Jurkat, Clone E6-1 (cell line): ENCODE measurements at places on chromosomes 5 and 9.

GRCh38 chr9:122821278-122821943, 7.0 kb downstream of the PDCL start:
- no peak for DNase-seq

- DNase-seq, result no peak
Observed at GRCh38 chr9:93096131-93096802, at the start of gene CARD19. Gene CARD19, plus strand, starts transcription at chr9:93096217. Its CDS starts 129 bp downstream, at chr9:93096346.

DNA sequence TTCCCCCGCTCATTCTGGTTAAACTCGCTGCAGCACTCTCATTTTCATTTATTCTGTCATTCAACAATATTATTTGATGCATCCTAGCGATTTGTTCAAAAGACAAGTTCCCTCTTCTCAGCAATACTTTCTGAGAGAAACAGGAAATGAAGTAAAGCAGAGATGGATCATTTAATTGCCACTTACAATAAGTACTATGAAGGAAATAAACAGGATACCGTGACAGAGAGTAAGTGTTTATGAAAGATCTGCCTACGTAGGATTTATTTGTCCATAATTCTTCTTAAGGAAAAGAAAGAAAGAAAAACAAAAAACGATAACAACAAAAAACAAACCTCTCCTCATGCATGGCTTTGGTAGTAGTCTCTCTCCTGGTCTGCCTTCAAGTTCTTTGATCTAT, 406.8 kb upstream of the ZNF608 start:
- DNase-seq, result no peak

- DNase-seq, result no peak
Observed at GRCh38 chr5:157732130-157732514, 902 bp downstream of the THG1L start.

DNA sequence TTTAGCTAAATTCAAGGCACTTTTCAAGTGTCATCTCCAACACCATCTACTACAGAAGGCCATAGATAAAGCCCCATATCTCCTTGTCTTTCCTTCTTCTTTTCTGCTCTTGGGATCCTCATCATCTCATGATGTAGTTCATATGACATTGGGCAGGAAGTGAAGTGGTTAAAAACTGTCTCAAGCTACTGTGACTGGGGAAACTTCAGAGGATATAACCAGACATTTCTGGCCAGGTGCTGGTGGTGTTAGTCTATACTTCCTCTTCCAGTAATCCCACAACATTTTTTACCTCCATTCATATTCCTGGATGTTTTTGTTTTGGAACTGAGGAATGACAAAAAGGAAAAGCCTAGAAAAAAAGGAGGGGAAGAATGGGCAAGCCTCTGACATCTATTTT, 188.7 kb downstream of the LURAP1L start:
- DNase-seq, result no peak

DNA sequence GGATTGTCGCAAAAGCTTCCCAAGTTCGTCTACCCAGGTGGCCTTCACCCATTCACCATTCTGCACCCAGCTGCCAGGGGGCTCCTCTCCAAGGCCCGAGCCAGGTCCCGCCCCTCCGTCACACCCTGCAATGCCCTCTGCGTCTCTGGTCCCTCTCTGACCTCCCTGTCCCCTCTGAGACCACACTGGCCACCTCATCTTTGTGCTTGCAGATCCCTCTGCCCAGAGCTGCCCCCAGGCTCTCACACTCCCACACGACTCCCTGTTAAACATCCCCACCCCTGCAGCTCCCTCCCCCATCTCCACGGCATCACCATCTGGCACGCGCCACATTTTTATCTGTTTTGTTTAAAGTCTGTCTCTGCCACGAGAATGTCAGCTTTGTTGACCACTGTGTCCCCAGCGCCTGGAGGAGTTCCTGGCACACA, 243.6 kb downstream of the PBX3 start:
- DNase-seq, result no peak

GRCh38 chr5:55904152-55904551, 53.0 kb downstream of the IL31RA start:
- no peak for DNase-seq

GRCh38 chr9:15176836-15177235, 130.2 kb downstream of the TTC39B start:
- DNase-seq, result no peak

DNA sequence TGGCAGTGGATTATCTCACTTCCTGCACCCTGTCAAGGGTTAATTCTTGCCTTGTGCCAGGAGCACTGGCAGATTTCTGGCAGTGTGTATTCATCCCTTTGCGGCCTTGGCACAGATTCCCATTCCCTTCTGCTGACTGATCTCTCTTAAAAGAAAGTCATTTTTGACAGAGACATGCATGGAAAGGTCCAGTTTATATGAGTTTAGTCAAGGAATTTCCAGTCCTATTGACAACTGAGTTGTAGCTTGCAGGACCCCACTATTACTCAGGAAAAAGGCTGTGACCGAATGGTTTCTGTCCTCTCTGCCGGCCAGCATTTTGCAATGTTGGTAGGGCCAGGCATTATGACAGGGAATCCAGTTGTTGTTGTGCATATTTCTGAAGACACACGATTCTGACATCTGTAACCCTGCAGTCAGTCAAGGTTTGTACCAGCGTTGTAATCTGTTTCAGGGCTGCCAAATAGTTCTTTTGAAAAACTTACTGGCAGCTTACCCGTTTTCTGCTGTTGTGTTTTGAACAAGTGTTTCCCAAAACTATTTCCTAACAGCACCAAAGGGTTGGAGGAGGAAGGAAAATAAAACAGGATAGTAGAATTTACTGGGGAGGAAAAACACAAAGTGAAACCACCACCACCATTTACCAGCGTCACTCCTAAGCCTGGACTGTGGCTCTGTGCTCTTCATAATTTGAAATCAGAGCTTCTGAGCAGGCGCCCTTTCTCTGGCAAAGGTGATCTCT, 243.4 kb upstream of the KLF4 start:
- no peak for DNase-seq

GRCh38 chr5:28216939-28217360, 1178.6 kb upstream of the CDH9 start:
- DNase-seq, result peak; percentile 73

GRCh38 chr5:1314564-1314982, 19.7 kb upstream of the TERT start:
- DNase-seq, result no peak

DNA sequence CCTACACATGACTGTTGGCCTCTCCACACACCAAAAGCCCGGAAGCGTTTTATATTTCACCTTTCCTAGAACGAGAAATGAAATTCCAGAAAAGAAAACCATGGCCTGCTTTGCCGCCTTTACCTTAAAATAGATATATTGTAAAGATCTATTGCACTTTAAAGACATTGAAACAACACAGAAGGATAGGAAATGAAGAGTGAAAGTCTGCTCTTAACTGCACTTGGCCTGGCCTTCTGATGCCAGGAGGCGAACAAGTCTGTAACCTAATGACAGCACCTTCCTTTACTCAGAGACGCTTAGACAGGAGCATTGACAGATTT, 6.7 kb downstream of the PRDM6 start:
- DNase-seq, result no peak

DNA sequence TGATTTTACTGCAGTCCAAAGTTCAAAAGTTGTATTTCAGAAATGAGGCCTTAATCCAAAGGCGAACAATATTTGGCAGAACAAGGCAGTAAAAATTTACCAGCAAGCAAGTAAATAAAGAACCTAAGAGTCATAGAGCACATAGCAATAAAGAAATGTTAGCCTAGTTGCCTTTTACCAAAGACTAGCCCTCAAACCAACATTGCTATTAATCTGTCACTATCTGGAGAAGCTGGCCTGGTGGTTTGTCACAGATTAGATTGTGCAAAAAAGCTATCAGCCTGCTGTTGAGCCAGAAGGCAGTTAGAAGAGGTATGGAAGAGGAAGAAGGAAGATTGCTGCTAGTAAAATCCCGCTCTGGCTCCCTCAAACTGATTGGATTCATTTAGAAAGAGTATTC, 304.7 kb upstream of the KLF4 start:
- no peak for DNase-seq

DNA sequence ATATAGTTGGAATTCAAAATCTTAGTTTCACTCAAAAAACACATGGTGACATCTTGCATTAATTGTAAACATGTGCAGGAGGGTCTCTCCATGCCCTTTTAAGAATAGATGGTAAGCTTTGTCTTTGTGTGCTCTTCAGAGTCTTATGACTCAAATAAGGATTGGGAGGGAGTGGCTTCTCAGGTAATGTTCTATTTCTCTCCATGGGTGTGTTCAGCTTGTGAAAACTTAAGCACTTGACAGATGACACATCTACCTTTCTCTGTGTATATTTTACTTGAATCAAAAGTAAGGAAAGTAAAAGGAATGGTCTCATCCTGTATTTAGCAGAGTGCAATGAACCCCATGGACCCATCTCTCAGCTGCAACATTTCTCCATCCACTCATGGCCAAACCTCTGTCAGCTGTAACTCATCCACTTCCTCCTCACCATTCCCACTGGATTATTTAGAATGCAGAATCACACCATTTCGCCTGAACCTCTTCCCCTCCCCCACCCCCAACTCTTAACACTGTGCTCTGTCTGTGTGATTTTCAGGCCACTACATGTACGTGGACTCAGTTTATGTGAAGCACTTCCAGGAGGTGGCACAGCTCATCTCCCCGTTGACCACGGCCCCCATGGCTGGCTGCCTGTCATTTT, 82.1 kb downstream of the MAMDC2 start:
- no peak for DNase-seq

GRCh38 chr5:95241635-95242034, 43.3 kb downstream of the MCTP1 start:
- DNase-seq, result no peak

DNA sequence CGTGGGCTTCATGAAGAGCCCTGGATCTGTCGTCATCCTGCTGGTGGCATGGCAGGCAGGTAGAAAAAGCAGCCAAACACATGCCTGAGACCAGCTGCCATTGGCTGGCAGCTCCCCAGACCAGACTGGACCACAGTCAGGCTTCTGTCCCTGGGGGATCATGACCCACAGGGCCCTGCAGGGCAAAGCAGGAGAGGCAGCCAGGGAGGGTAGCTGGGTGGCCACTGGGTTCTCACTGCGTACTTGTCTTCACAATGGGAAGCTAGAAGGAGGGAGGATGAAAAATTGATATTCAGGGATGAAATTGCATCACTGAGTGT, 67.8 kb upstream of the GARNL3 start:
- DNase-seq, result no peak

GRCh38 chr5:50751064-50751657, 84.7 kb downstream of the PARP8 start:
- peak; percentile 74 for DNase-seq

- no peak for DNase-seq
Observed at GRCh38 chr5:42751044-42751443, 5.6 kb upstream of the CCDC152 start.

- DNase-seq, result no peak
Observed at GRCh38 chr5:73960426-73960825, 334.4 kb downstream of the ARHGEF28 start.

DNA sequence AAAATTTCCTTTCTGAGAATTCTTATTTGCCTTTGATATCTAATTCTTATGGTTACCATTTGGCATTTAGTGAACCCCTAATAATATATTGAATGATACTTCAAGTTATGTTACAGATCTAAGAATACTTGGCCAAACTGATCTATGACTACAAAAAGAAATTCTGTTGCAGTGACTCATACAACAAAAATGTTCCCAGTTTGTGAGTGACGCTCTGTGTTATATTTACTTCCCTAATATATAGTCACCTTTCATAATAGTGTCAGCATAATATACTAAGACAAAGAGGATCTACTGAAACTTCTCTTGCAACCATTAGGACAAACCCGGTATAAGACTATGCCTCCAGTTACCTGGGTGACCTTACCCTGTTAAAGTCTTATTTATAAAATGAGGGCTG, 216.9 kb upstream of the TLX3 start:
- DNase-seq, result no peak

- no peak for DNase-seq
Observed at GRCh38 chr9:91465420-91465819, 41.8 kb upstream of the NFIL3 start.

DNA sequence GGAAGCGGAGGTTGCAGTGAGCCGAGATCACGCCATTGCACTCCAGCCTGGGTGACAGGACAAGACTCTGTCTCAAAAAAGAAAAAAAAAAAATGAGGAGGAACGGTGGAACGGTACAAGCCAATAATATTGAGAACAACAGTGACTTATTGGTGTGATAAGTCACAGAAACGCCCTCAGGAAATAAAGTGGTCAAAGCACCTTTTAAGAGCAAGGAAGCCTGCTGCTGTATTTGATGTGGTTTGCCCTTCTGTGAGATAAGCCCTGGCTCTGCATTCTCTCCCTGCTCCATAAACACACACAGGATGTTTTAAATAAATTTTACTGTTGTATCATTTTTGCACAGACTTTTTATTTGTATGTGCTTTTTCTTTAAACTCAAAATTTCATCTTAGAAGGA, 269.9 kb upstream of the MSX2 start:
- peak; percentile 98 for DNase-seq

DNA sequence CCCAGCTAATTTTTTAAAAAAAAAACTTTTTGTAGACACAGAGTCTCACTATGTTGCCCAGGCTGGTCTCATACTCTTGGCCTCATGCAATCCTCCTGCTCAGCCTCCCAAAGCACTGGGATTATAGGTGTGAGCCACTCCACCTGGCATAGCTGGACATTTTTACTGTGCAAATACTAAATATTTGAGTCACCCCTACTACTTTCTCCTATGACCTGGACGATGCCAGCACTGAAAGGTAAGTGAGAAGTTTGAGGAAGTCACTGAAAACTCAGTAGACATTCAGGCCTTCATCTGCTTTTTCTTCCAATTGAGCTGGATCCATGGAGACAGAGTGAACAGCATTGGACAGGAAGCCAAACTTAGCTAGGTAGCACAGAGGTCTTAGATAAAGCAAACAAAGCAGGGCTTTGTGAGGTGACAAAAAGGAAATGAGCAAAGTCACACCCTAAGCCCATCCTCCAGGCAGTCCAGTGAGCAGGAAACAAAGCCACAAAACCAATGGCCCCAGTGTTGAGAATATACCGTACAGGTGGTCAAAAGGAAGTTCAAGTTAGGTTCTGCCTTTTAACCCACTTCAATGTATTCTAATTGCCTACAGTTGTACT, 192.6 kb upstream of the RASA1 start:
- DNase-seq, result peak; percentile 70

DNA sequence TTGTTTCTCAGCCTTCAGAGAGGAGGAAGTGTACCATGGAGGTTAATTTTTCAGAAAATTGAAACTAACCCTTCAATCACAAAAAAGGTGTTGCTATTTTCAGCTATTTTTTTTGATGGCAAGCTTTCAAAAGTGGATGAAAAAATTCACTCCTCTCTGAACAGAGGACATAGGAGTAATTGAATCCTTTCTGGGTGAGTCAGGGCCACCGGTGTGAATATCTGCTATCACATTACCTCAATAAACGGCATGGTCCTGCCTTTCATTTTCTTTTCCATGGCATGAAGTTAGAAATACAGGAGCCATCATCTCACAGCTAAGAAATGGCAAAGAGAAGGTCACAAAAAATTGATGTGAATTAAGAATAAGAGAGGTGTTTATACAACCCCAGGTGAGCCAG, 90.2 kb upstream of the CCDC112 start:
- no peak for DNase-seq

GRCh38 chr5:174529925-174530681, 194.3 kb upstream of the MSX2 start:
- DNase-seq, result no peak

- DNase-seq, result no peak
Observed at GRCh38 chr9:105021917-105022316, 94.0 kb upstream of the ABCA1 start.
